ENCODE measurements at places on chromosomes 2 and 18.
A peak's percentile ranks its signal among the peaks of the same experiment; 100 is the strongest.

- no peak for DNase-seq
Observed at GRCh38 chr2:172848519-172848918, 112.9 kb downstream of the RAPGEF4 start.

DNA sequence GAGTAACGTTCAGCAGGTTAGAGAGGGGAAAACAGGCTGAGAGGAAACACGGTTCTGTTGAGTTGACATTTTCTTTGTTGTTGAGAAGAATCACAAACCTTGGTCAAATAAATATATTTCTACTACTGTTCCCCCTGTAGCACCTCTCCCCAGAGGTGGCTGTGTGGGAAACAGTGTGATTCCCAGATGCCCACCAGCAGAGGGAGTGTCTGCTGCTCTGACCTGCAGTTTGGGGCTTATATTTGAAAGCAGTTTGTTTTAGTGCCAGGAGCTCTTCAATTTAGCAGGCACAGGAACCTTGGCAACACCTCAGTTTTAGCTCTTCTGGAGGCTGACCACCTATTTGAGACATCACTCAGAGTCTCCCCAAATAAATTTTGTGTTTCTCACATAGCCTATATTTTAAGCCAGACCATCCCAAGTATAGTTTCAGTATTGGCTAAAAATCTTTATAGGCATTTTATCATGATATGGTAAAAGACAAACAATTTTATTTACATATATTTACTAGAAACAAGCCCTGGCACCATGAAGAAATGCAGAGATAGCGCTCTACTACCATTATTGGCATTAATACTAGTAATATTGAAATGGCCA, 75.7 kb downstream of the PIK3C3 start:
- peak; percentile 17 for DNase-seq

- DNase-seq: no peak
Observed at GRCh38 chr2:215218587-215219577, 80.5 kb upstream of the ABCA12 start.

GRCh38 chr18:67916097-67916496, 399.6 kb upstream of the DSEL start:
- DNase-seq: no peak

DNA sequence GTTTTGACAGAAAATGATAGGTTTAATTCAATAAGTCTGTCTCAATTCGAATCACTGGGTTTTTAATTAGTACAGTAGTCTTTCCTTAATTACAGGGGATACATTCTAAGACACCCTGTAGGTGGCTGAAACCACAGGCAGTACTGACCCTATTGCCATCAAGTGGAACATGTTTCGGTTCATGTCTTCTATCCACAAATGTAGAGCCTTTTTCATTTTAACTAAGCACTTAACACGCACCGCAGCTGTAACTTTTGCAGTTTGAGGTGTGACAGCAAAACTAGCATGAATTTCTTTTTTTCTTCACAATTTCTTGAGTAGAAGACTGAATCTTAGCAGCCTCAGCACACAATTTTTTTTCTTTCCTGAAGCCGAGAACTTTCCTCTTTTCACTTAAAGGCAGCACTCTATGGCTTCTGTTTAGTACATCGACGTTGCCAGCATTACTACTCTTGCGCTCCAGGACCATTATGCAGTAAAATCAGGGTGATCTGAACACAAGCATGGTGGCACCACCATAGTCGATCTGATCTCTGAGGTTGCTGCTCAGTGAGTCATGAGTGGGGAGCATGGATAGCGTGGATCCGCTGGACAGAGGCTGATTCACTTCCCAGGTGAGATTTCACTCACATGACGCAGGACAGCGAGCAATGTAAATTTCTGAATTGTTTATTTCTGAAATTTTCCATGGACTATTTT, 805.1 kb downstream of the RNF144A start:
- no peak for DNase-seq

GRCh38 chr2:208320686-208321085, 54.6 kb downstream of the PIKFYVE start:
- DNase-seq: peak; percentile 13

GRCh38 chr18:60812921-60813320, 440.3 kb upstream of the MC4R start:
- no peak for DNase-seq

DNA sequence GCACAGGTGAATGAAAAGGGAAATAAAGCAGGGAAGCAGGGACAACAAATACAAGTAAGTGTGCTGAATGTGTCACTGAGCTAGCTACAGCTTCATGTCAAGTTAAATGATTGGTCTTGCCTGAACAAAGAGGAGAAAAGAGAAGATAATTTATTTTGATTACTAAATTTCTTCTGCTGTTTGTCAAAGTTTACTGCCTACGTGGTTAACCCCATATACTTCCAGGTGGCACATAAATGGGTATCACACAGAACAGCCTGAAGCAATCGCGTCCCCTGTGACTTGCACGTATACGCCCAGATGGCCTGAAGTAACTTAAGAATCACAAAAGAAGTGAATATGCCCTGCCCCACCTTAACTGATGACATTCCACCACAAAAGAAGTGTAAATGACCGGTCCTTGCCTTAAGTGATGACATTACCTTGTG, 434.2 kb downstream of the LRRTM4 start:
- DNase-seq: no peak

DNA sequence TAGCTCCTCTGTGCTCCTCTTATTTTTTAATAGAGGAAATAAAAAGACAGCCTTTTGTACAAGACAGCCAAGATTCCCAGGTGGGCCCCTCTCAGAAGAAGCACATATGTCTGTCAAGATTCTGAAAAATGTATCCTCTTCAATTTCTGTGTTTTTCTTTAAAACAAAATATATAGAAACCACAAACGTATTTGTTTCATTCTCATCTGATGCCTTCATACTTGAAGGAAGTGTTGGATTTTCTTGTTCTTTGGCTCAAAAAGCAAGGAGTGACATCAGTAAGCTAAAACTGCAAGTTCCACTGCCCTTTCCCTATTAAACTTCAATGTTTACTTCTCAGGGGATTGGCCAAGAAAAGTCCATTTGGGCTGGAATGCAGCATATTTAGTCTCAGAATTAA, 193.8 kb upstream of the OSR1 start:
- DNase-seq: no peak

DNA sequence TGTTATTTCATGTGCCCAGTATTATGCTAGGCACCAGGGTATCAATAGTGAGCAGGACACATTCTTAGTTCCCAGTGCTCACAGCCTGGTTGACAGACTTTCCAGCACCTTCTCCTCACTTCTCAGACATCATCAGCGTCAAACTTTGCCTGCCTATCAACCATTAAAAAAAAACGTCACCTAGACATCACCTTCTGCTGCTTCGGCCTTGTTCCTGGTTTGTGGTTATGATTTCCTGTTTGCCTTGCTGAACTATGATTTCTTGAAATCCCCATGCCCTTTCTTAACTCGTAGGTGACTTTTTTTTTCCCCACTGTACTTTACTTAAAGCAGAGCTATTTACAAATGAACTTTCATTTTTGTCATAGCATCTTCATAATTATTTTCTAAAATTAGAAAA, 60.4 kb upstream of the NABP1 start:
- peak; percentile 27 for DNase-seq

- DNase-seq: no peak
Observed at GRCh38 chr18:36211612-36212065, 24.3 kb downstream of the MOCOS start.

DNA sequence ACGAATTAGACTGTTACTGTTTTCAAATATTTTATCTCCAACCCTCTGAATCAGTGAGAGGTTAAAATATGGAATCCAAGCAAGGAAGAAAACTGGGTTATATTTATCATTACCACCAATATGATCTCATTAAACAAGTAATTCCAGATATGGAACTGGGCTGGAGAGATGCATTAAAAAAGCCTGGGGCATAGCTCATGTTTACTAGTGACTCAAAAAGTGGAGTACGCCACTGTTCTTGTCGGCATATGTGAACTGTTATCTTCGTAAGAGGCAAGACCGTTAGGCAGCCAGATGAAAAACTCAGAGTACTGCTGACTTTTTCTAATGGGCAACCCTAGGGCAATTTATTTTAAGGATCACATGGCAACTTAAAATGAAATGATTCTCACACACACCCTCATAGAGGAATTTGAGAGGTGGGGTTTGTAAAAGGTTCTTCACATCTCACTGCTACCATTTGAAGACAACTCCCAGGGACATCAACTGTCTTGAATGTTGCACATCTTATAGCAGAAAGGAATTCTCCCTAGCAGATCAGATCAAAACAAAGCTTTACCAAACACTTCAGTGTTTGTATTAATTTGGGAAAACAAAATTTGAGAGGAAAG, 105.2 kb upstream of the TFCP2L1 start:
- no peak for DNase-seq

GRCh38 chr2:37324786-37325624, at the start of gene PRKD3:
Gene PRKD3, minus strand, starts transcription at chr2:37324833. Its CDS starts 8,309 bp downstream, at chr2:37316524.
- DNase-seq: peak; percentile 90

- DNase-seq: no peak
Observed at GRCh38 chr2:104804148-104804890, 49.6 kb upstream of the POU3F3 start.

DNA sequence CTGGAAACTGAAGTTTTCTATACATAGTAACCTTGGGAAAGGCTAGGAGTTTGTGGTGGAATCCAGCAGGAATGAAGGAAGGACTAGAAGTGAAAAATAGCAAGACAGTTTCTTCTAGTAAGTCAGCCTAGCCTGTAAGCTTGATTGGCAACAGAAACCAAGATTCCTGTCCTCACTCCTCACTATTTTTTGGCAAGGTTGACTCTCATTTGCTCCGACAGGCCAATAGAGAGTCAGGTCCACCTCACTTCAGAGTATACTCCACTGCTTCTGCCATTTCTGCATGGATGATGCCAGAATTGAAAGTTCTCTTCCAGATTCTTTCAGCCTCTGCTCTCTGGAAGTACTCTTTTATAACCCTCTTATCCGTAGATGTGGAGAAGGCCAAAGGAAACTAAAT, 352.4 kb downstream of the ZNF516 start:
- no peak for DNase-seq

DNA sequence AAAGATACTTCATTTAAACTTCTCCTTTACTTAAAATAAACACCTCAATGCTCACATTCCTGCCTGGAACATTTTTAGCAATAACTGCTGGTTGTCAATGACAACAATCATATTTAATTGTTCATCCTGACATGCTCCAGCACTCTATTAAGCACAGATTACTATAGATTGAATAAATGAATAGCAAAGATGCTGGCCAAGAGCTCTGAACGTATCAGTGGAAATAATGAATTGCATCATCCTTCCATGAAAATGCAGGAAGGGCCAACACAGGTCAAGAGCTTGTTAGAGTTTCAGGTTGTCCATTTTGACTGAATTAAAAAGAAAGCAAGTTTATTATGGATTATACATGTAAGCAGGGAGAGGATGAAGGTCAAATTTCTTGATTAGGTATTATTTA, 994.0 kb downstream of the TSN start:
- no peak for DNase-seq

- DNase-seq: peak; percentile 69
Observed at GRCh38 chr18:12726774-12727550, 24.1 kb downstream of the PSMG2 start.

GRCh38 chr2:120029672-120030640, 17.1 kb downstream of the EPB41L5 start:
- DNase-seq: no peak

GRCh38 chr2:229849073-229849472, 72.7 kb downstream of the TRIP12 start:
- DNase-seq: no peak

- DNase-seq: no peak
Observed at GRCh38 chr2:96885432-96886347, 15.8 kb upstream of the SEMA4C start.

DNA sequence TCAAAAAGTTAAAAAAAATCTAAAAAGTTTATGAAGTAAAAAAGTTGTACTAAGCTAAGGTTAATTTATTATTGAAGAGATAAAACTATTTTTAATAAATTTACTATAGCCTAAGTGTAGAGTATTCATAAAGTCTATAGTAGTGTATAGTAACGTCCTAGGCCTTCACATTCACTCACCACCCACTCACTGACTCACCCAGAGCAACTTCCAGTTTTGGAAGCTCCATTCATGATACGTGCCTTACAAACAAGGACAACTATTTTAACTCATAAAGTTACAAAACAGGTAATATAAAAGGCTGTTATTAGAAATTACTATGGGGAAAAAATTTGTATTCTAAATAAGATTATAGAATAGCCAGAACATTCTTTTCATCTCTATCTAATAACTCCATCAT, 158.9 kb upstream of the FN1 start:
- no peak for DNase-seq

DNA sequence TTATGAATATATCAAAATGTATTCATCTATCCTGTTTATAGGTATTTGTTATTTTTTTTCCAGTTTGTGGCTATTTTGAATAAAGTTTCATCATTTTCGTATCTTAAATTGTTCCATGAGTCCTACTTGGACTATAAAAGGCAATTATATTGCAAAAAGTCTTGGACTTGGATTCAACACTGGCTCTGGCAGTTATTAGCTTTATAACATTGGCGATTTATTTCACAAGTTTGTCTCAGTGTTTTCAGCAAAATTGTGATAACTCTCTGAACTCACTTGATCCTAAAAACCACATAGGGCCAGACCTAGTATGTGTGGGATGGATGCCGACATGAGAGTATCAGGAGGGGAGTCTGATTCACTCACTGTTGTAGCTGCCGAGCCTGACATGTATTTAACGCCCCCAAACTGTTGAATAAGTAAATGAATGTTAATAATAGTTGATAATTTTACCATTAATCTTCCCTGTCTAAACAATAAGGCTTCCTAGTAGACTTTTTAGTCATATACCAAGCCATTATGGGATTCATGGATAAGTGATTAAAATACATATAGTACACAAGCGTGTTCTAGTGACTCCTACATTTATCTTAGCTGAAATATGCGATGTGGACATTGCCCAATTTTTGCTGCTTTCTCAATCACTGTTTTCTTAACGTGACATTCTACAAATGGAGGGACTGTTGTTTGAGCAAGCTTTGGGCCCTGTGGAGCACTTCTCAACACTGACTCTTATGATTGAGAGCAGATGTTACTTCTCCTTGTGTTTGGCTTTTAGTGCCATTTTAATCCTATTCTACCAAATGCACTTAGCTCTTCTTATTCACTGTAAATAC, 907.6 kb downstream of the EPHA4 start:
- DNase-seq: no peak

GRCh38 chr2:28322456-28322855, 70.2 kb upstream of the FOSL2 start:
- peak; percentile 10 for DNase-seq

GRCh38 chr2:33238111-33238510, 238.3 kb upstream of the RASGRP3 start:
- no peak for DNase-seq

GRCh38 chr2:136251197-136251884, 133.4 kb upstream of the CXCR4 start:
- DNase-seq: no peak

- no peak for DNase-seq
Observed at GRCh38 chr2:170966648-170967396, 37.8 kb downstream of the GORASP2 start.

GRCh38 chr2:105875241-105875640, 130.5 kb downstream of the NCK2 start:
- no peak for DNase-seq

DNA sequence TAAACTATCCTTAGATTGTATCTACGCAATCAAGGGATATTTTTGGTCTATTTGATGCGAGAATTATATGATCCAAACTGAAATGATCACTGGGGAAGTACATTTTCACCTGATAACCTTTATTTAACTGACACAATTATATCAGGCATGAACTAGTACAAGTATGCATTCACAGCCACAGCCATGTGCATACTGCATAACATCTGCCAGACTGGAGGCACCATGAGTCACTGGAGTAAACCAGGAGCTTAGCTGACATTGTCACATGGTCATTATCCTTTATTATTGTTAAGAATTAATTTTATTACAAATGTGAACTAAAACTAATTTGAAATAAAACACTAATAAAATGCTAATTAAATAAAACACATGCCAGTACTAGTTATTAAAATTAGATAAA, 1127.1 kb downstream of the DPP10 start:
- DNase-seq: no peak
